KBM-7 (cell line): ENCODE measurements at places on chromosomes 7 and 10.

- no peak for DNase-seq
Measured at GRCh38 chr10:47456794-47457527, 27.0 kb downstream of the ANXA8 start.

- DNase-seq, result no peak
Measured at GRCh38 chr7:146067880-146068279, 48.7 kb upstream of the CNTNAP2 start.

DNA sequence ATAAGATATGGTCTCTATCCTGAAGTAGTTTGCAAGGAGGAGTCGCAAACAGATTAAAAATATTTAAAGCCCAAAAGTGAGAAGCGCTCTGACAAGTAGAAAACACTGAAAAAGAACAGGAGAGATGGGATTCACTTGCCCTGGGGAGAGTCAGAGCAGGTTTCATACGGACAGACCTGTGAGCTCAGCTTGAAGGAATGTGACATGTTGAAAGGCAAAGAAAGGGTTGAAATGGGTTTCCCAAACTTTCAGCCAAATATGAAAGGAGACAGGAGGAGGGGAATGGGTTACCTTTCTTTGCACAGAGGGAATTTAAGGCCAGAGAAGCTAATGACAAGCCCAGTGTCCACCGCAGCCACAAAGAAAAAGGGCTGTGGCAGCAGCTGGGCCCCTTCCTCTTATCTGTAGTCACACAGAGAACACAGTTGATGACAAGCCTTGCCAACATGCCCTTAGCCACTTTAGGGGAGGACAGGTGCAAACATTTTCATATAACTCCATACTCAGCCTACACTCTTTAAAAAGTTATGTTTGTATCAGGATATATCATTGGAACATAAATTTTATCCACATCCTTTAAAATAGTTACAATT lies 14.9 kb downstream of the HOXA1 start:
- no peak for DNase-seq

GRCh38 chr10:24277771-24278170 lies 68.8 kb downstream of the KIAA1217 start:
- DNase-seq, result no peak

DNA sequence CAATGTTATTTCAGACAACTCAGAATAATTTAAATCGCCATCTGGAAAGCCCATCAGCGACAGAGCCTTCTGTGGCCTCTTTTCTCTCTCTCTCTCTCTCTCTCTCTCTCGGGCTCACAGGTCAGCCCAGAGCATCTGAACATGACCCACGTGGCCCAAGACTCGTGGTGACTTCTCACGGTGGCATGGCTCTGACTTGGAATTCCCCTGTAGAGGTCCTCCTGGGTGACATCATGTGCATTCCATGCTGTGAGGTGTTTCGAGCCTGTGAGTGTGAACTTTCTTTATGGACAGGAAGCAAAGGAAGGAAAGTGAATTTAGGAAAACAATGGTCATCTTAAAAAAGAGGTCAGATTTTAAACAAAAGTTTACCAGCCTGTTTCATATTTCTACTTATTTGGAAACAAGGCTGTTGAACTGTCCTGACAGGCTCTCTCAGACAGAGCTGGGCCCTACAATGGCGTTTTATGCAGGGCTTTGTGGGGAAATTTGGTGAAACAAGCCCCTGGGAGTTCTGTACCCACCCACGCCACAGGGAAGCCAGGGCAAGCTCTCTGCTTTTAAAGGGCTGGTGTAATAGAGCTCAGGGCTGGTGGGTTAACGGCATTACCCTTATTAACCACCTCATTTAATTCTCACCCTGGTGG lies 359.7 kb upstream of the ZNF32 start:
- no peak for DNase-seq

GRCh38 chr10:61336831-61337230 lies 116.3 kb downstream of the TMEM26 start:
- no peak for DNase-seq

DNA sequence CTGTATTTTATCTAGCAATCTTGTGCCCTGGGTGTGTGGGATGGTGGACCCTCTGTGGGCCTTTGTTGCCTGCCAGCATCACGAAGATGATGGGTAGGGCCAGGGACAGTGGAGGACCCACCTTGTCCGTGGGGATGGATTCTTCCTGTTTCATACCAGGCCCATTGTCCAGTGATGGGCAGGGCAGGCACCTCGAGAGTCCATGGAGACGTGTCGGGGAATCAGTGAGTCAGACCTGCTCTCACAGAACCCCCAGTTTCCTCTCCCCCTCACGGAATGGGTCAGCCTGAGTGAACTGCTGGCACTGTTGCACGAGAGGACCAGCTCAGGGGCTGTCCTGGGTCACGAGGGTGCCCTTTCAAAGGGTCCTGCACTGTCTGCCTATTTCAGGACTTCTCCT lies 401.2 kb downstream of the RPS24 start:
- DNase-seq, result no peak

- no peak for DNase-seq
Measured at GRCh38 chr7:139854803-139855497, 25.9 kb downstream of the TBXAS1 start.

- DNase-seq, result no peak
Measured at GRCh38 chr7:73556208-73557107, 1.0 kb downstream of the BCL7B start.

DNA sequence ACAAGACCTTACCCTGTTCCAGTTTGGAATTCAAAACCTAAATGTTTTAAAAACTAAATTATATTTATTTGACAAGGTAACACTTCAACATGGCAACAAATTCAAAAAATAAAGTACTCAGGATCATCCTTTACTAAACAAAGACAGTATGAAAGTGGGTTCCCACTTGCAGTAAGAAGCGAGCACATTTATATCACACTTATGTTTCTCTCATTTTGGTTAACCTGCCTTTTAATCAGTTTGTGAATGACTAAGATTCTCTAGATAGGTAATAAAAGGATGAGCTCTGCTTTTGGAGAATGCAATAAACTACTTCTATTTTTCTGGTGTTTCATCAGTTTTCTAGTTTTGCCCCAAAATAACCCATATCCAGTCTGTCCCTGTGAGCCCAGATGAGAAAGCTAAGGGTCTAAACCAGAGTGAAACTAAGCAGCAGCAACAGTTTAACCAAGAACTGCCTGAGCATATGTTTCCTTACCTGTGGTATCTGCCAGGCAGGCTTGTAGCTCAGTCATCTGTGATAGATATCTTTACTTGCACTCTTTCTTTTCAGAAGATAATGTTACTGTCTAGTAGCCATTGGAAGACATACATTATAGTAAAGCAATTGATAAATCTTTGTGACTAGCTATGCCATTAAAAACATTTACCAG lies 64.1 kb downstream of the ABLIM1 start:
- no peak for DNase-seq

DNA sequence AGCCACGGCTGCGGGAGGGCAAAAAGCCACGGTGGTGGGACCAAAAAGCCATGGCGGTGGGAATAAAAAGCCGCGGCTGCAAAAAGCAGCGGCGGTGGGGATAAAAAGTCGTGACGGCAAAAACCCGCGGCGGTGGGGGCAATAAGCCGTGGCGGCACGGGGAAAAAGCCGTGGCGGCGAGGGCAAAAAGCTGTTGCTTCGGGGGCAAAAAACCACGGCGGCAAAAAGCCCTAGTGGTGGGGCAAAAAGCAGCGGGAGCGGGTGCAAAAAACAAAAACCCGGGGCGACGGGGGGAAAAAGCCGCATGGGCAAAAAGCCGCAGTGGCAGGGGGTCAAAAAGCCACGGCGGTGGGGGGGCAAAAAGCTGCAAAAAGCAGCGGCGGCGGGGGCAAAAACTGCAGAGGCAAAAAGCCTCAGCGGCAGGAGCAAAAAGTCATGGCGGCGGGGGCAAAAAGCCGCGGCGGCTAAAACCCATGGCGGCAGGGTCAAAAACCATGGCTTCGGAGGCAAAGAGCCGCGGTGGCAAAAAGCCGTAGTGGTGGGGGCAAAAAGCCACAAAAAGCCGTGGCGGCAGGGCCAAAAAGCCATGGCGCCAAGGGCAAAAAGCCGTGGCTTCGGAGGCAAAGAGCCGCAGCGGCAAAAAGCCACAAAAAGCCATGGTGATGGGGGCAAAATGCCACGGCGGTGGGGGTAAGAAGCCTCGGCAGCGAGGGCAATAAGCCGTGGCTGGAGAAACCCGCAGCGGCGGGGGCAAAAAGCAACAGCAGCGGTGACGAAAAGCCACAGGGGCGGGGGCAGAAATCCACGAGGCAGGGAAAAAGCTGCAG lies 525.8 kb downstream of the ZNF33B start:
- no peak for DNase-seq

- DNase-seq, result peak; percentile 59
Measured at GRCh38 chr7:1741751-1742554, 71.9 kb downstream of the ELFN1 start.

DNA sequence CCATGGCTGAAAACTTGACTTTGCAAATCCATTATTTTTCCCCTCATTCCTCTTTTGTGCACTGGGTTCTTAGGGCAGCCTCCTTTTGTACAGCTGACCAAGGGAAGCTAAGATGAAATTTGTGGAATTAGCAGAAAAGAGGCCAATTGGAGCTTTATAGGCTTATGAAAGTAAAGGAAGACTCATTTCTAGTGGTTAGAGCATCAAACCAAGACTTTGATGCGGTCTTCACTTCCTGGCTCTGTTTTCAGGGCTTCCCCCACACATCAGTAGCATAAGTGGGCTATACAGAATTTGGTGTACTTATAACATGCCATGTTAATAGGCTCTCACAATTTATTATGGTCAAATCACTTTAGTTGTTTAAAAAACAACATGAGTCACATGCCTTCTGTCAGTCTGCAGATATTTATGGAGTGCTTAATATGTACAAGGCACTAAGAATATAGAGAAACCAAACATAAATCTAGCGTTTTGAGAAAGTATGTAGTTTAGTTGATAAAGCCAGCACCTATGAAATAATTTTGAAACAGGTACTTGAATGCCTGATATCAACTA lies 5.7 kb downstream of the AUTS2 start:
- no peak for DNase-seq
